ENCODE measurements at places on chromosomes 2 and 18.

GRCh38 chr2:217890445-217890844, 112.3 kb downstream of the TNS1 start:
- DNase-seq, result no peak

DNA sequence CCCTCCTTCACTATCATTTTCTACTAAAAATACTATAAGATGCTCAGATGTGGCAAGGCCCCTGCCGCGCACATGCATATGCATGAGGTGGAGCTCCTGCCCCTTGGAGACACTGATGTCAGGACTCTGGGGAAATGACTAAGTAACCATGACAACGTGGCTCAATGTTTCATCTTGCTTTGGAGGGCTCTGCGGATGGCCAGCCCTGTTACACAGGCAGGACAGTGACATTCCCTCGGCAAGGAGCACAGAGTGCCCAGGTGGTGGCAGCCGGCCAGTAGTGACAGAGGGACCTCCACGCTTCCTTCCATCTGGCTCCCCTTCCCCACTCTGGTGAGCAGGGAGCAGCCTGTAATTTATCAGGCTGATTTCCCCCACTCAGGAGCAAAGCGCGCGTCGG, 364.1 kb downstream of the SS18 start:
- no peak for DNase-seq

GRCh38 chr18:21179590-21180220, 62.3 kb upstream of the GREB1L start:
- DNase-seq, result peak; percentile 40

GRCh38 chr2:242038166-242038927, 168.8 kb downstream of the RTP5 start:
- no peak for DNase-seq

GRCh38 chr2:113898081-113898480, 8.2 kb downstream of the ACTR3 start:
- no peak for DNase-seq

DNA sequence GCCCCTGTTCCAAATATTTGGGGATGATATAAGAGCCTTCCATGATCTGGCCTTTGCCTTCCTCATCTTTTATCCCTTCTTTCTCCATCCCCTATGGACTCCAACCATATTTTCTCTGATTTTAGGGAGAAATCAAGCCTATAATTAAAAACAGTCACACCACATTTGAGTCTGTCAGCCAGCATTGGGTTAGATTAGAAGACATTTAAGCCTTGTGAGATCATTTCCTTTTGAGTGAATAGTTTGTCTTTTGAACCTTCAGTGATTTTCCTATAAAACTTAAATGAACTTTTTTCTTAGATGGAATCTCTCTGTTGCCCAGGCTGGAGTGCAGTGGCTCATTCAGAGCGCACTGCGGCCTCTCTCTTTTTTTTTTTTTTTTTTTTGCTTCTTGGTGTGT, 7.6 kb upstream of the C18orf32 start:
- no peak for DNase-seq

GRCh38 chr2:220775856-220776488, 796.1 kb downstream of the EPHA4 start:
- DNase-seq, result no peak

- no peak for DNase-seq
Measured at GRCh38 chr2:173231465-173231864, 123.2 kb upstream of the CDCA7 start.

DNA sequence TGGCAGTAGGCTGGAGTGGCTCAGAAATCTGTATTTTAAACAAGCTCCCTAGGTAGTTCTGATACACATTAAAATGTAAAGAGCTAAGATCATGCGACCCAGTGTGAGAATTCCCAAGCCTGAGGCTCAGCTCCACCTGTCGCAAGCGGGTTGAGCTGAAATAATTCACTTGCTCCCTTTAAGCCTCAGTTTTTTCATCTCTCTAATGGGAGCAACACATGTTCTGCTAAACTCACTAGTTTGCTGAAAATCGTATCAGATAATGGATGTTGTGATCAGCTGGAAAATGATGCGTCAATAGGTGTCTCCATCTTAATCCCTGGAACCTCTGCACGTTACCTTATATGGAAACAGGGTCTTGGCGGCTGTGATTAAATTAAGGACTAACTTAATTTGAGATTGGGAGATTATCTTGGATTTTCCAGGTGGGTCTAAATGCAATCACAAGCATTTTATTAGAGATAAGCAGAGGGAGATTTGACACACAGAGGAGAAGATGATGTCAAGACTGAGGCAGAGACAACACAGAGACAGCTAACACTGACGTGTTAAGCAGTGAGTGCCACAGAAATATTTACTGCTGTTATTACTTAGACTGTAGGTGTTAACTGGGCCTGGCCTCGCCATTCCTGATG, 53.0 kb downstream of the POMC start:
- no peak for DNase-seq

DNA sequence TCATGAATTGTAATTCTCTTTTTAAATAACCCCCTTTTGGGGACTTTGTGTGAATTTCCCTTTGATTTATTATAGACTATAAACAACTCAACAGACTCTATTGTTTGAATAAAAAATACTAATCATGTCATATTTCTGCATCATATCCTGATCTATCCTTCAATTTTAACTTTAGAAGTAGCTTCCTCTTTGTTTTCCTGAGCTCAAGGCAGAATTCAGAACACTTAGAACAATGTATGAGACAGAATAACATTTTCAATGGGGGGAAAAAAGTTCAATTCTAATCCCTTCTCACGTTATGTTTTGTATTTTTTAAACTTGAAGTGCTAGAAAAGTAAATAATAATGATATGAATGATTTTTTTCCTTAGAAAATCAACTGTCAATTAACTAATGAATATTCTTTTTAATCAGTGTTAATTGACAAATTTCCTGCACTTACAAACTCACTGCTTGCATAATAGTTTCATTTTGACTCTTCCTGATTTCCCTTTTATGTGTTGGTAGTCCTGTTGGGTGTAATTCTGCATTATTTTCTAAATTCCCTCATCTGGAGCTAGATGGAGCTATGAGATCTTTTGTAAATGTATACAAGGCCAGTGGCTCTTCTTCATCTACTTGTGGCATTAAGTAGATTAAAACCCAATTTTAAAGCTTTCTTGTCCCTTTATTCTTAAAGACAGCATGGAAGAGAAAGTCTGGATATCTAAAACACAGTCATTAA, 326.1 kb downstream of the PARD3B start:
- no peak for DNase-seq

DNA sequence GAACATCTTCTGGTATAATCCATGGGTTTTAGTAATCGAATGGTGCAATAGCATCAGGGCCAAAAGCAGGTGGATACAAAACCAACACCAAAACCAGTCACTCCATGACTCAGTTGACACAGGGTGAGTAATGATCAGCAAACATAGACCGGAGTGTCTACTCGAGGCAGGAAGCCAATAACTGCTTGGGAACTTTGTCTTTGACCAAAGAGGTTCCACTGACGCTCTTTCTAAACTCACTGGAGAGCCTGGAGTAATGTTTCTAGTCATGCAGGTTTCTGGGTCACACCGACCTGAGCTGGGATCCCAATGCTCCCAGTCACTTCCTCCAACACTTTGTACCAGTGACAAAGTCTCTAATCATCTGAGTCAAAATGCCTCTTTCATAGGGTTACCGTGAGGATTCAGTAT, 30.9 kb downstream of the MREG start:
- DNase-seq, result peak; percentile 43

- DNase-seq, result peak; percentile 59
Measured at GRCh38 chr2:110866466-110866865, 134.1 kb downstream of the ACOXL start.

GRCh38 chr2:56195563-56195962, 11.8 kb downstream of the CCDC85A start:
- DNase-seq, result no peak

GRCh38 chr2:23390152-23390551, 5.2 kb downstream of the KLHL29 start:
- no peak for DNase-seq

DNA sequence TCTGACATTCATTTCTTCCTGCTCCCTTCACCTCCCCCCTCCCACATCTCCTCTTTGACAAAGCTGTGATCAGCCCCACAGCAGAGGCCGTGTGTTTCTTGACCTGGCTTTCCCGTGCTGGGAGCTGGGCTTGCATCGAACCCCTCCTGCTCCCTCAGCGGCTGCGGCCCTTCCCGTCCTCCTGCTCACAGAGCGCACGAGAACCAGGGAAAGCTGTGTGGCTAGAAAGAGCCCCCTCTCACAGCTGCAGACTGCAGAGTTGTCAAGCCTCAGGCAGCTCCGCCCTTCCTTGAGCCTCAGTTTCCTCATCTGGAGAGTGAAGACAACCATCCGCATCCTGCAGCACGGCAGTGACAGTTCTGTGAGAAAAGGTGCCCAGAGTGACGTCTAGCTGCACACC, 65.7 kb upstream of the GLI2 start:
- no peak for DNase-seq

- DNase-seq, result no peak
Measured at GRCh38 chr2:211216221-211216620, 659.8 kb downstream of the CPS1 start.

GRCh38 chr2:137672989-137673552, 291.2 kb upstream of the HNMT start:
- no peak for DNase-seq

DNA sequence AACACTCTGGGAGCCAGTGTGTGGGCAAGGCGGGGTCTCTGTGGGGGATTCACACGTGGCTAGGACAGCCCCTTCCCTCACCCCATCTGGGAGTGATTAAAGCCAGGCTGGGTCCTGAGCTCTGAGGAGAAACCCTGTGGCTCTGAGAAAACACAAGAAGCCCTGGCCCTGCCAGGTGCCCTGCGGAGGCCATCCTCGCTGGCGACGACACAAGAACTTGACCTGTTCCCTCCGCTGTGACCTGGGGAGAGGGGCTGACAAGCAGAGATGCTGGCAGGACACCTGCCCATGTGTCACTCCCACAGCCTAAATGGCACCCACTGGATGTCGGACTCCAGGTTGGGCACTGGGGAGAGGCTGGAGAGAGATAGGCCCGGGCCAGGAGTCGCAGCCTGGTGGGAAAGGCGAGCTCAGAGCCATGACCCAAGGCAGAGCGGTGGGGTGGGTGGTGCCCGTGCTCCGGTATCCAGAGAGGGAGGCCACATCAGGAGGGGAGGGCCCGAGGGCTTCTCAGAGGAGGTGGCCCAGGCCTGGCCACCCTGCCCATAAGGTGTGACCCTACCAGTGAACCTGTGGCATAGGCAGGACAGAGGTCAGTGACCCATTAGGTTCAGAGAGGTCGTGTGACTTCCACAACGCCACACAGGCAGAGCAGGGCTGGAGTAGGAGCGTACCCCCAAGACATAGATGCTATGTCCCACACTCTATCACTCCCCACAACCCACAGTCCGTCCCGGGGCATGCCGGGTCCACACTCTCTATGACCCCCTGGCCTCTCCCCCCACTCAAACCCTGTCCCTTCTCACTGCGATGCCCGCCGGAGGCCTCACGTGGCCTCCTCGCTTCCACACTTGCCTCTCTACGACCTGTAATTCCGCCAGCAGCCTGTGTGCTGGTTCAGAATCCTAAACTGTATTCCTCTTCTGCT, 59.4 kb upstream of the HPCAL1 start:
- DNase-seq, result no peak

- no peak for DNase-seq
Measured at GRCh38 chr2:65228263-65228750, 676 bp downstream of the ACTR2 start.

DNA sequence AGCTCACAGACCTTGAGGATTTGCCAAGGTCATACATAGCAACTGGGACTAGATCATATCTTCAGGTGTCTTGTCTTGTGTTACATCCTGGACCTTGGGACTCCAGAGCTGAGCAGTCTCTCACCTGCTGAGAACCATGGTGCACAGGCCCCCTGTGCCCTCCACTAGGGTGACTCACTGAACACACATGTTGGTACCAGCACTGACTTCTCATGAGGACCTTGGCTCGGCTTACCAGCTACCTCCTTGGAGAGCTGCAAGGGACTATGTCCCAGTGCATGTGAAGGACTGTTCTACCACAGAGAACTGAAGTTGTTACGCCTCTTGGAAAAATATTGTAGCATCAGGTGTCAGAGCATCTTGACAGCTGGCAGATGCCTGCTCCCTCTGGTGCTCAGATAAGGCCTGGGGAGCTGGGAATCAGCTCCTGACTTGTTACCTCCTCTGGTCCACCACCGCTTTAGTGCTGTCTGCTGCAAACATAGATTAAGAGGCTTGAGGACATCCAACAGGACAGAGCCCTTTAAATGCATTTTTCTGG, 72.1 kb downstream of the WDSUB1 start:
- DNase-seq, result no peak

- no peak for DNase-seq
Measured at GRCh38 chr2:26916128-26916692, 54.2 kb upstream of the MAPRE3 start.

- no peak for DNase-seq
Measured at GRCh38 chr2:113098041-113098440, 29.4 kb upstream of the IL1RN start.

DNA sequence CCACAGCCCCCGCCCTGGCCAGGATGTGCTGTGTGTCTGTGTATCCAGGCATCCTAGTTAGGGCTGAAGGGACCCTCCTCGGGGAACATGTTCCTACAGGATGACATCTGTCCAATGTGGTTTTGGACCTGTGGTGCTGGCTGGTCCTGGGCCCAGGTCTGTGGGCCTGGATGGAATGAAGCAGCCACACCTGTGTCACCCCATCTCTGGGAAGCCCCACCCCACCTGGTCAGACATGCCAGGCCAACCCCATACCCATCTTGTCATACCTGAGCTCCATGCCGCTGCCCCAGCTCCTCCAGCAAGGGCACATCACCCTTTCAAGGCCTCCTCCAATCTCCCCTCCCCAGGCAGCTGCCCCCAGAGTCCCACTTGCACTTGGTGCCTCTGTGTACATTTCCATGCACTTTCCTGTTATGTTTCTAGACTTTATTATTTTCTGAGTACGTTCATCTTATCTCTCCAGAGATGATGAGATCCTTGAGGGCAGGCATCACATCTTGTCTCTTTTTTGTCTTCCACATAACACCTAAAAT, 24.1 kb upstream of the PLB1 start:
- DNase-seq, result no peak

DNA sequence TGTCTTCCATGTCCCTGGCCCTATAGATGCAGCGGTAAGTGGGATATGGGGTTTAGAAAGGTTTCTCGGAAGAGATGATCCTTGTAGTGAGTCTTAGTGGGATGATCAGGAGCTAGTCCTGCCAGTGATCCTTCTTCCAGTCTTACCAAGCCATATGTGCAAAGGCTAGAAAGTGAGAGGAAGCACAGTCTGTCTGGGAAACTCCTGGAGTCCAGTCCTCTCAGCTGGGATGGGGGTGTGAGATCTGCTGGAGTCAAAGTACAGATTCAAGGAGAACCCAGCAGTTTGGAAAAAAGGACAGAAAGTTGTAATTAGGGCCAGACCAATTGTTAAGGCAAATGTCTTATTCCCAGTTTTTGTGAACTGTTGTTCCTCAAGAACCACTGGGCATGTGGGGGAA, 83.3 kb downstream of the LIMS1 start:
- no peak for DNase-seq

- no peak for DNase-seq
Measured at GRCh38 chr2:148876202-148876594, 1.2 kb downstream of the KIF5C start.

- DNase-seq, result no peak
Measured at GRCh38 chr2:33384599-33384961, 91.9 kb upstream of the RASGRP3 start.

GRCh38 chr2:128384446-128384845, 65.8 kb upstream of the HS6ST1 start:
- no peak for DNase-seq

- no peak for DNase-seq
Measured at GRCh38 chr2:18800240-18800971, 211.0 kb upstream of the NT5C1B start.

- no peak for DNase-seq
Measured at GRCh38 chr2:234019896-234020295, 30.6 kb upstream of the SPP2 start.

- no peak for DNase-seq
Measured at GRCh38 chr2:1784087-1784486, 39.8 kb upstream of the PXDN start.

Measured in stimulated activated CD4-positive, alpha-beta T cell treated with anti-CD3 and anti-CD28 coated beads, Interleukin-4, amount 100 ng/mL, for 48 hours (primary cell).